Uterus (tissue), 4 donors: ENCODE measurements at places on chromosomes 11 and 22.
A peak's percentile ranks its signal among the peaks of the same experiment; 100 is the strongest.

DNA sequence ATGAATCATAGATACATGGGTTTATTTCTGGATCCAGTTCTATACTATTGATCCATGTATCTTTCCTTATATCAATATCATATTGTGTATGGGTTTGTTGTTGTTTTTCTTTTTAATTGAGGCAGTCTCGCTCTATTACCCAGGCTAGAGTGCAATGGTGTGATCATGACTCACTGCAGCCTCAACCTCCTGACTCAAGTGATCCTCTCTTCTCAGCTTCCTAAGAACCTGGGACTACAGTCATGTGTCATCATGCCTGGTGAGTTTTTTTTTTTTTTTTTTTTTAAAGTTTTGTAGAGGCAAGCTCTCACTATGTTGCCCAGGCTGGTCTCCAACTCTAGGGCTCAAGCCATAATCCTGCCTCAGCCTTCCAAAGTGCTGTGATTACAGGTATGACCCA lies 1589.4 kb upstream of the TENM4 start:
- no peak for DNase-seq
- H3K4me1 ChIP-seq: no peaks in the 10 kb centered on the region
- H3K27ac ChIP-seq: no peak overlapping the region
- no peaks in the 10 kb centered on the region for H3K36me3 ChIP-seq
- H3K27me3 ChIP-seq: no peaks in the 10 kb centered on the region

GRCh38 chr11:35477901-35478300 lies 47.5 kb downstream of the PAMR1 start:
- peak overlapping the region; percentile 11 for H3K27ac ChIP-seq
- DNase-seq: no peak
- H3K4me1 ChIP-seq: no peaks in the 10 kb centered on the region

GRCh38 chr11:59144096-59144495 lies 1.4 kb downstream of the FAM111A start:
- peak overlapping the region; percentile 97 for H3K27ac ChIP-seq
- no peaks in the 10 kb centered on the region for H3K27me3 ChIP-seq
- DNase-seq: no peak
- H3K4me3 ChIP-seq: peak overlapping the region; percentile 95

DNA sequence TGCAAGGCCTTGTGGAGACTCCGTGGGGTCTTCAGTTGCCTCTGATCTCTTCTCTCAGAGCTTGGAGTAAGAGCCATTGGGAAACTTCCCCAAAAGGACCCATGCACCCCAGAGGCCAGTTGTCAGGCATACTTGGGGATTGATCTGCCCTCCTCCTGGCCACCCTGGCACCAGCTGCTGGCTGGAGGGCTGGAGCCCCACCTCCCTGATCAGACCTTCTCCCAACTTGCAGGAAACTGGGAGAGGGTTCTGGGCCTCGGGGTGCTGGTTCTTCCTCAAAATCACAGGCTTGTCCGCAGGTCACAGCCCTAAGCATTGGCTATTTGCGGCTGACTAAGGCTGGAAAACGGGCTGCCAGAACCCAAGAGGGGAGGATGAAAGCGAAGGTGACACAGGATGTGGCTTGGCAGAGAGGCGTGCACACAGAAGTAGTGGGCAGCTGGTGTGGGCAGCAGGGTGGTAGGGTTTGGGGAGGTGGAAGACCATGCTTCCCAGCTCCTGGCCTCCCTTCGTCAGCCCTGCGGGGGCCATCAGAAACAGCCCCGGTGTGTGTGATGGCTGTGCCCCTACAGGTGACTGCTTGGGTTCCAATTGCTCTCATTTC lies 1.3 kb upstream of the DGKZ start:
- no peaks in the 10 kb centered on the region for H3K36me3 ChIP-seq
- DNase-seq: no peak
- no peaks in the 10 kb centered on the region for H3K27me3 ChIP-seq
- H3K27ac ChIP-seq: peak overlapping the region; percentile 55
- peak overlapping the region; percentile 9 for H3K4me3 ChIP-seq
- H3K4me1 ChIP-seq: no peaks in the 10 kb centered on the region

DNA sequence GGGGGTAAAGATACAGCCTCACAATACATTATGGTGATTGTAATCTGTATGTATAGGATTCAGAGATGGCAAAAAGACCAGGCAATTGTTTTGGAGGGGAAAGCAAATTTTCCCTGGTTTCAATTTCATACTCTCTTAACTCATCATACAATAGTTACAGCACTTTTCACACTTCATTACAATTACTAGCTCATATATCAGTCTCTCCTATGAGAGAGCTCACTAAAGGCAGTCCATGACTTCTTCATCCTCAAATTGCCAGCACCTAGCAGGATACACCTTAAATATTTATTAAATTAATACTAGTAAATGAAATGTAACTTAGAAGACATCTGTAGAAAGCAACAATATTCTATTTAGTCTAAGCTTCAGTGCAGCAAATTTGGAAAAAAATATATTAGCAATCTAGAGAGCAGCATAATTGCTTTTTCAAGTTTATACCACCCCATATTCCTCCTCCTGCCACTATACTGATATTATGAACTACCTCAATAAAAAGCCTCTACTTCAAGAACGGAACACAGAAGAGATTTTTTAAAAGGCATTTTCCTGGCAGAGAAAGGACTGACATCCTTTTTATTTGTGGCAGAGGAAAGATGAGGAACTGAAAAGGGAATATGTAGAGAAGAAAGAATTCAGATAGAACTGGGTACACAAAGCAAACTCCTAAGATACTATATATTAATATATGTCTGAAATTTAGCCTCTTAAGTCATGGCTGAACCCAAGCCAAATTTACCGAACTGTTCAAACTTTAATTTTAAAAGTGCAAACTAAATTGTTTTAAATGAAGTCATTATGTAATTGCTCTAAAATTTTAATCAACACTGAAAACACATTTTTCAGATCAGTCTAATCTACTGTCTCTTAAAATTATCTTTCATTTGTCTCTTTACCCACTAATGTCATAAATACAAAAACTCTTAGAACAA lies 27.7 kb downstream of the PICALM start:
- peaks cover 9% of the 10 kb centered on the region for H3K4me1 ChIP-seq
- no peaks in the 10 kb centered on the region for H3K27me3 ChIP-seq
- peak overlapping the region; percentile 58 for H3K27ac ChIP-seq
- H3K4me3 ChIP-seq: peak overlapping the region; percentile 1
- H3K36me3 ChIP-seq: no peaks in the 10 kb centered on the region
- no peak for DNase-seq

DNA sequence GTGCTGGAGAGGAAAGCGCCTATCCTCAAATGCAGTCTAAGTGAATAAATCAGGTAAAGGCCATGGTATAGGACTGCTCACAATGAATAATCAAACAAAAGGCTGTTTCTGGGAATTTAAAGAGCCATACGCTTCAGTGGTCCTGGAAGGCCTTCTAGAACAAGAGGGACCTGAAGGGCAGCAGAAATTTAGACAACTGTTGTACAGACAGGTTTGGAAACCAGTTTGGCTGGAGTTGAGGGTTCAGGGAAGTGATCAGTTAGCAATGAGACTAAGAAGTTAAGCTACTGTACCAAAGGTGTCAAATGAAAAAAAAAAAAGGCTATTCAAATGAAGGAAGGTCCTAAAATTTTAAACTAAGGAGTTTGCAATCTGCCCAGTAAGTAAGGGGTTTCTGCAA lies 56.6 kb upstream of the SCUBE2 start:
- DNase-seq: no peak
- no peaks in the 10 kb centered on the region for H3K27me3 ChIP-seq
- no peak overlapping the region for H3K4me3 ChIP-seq
- H3K4me1 ChIP-seq: no peaks in the 10 kb centered on the region
- H3K36me3 ChIP-seq: no peaks in the 10 kb centered on the region
- no peak overlapping the region for H3K27ac ChIP-seq

- peak overlapping the region; percentile 98 for H3K27ac ChIP-seq
- peak; percentile 86 for DNase-seq
- H3K27me3 ChIP-seq: no peaks in the 10 kb centered on the region
- H3K4me3 ChIP-seq: no peak overlapping the region
- no peaks in the 10 kb centered on the region for H3K36me3 ChIP-seq
Measured at GRCh38 chr22:42683578-42684283, 34.5 kb upstream of the CYB5R3 start.

GRCh38 chr11:41497974-41498373 lies 38.5 kb upstream of the LRRC4C start:
- H3K36me3 ChIP-seq: no peaks in the 10 kb centered on the region
- no peak for DNase-seq
- no peaks in the 10 kb centered on the region for H3K27me3 ChIP-seq

- H3K27ac ChIP-seq: no peak overlapping the region
- no peak overlapping the region for H3K4me3 ChIP-seq
- peak; percentile 35 for DNase-seq
- H3K36me3 ChIP-seq: no peaks in the 10 kb centered on the region
- H3K27me3 ChIP-seq: no peaks in the 10 kb centered on the region
Measured at GRCh38 chr22:43273902-43274484, 69.2 kb downstream of the SCUBE1 start.

- H3K36me3 ChIP-seq: no peaks in the 10 kb centered on the region
- no peak for DNase-seq
- no peaks in the 10 kb centered on the region for H3K4me1 ChIP-seq
- H3K27ac ChIP-seq: no peak overlapping the region
- no peak overlapping the region for H3K4me3 ChIP-seq
Measured at GRCh38 chr11:15885854-15886253, 470.5 kb downstream of the SOX6 start.

DNA sequence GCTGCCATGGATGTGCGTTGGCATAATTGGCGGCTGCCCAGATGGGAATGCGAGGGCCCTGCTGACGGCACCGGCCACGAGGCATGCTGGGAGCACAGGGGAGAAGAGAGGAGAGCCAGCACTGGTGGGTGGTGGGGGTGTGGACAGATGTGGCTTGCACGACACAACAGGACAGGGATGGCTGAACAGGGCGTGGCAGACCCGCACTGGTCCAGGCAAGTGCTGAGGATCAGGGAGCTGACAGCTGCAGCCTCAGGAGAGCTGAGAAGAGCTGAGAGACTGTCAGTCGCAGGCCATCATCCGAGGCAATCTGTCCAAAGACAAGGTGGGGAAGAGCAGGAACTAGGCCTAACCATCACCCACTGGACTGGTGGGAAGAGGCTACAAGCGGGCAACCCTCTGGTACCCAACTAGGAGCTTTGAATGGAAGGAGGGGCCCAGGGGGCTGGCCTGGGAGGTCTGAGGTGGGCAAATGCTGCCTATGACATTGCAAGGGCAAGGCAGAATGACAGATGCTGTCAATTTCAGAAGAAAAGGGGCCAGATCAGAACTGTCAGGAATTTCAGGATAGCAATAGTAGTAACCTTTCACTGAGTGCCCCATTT lies 2.4 kb downstream of the GNB1L start:
- DNase-seq: peak; percentile 20
- H3K4me3 ChIP-seq: no peak overlapping the region
- peaks cover 12% of the 10 kb centered on the region for H3K4me1 ChIP-seq
- H3K27ac ChIP-seq: no peak overlapping the region

DNA sequence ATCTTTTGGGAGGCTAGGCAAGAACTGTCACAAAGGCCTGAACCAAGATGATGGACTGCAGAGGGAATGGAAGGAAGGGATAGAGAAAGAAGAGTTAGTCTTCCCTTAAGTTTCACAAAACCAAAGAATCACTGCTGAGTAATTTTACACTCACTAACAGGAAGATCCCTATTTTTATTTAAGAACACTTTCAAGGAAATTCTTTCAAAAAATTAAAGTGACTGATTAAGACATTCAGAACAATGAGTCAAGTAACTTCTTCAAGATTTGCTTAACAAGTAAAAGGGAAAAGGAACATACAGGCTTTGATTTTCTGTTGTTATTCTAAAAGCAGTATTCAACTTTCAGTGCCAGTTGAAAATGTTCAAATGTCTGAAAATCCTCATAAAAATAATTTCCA lies 3.1 kb downstream of the PITPNB start:
- no peak for DNase-seq
- H3K36me3 ChIP-seq: no peaks in the 10 kb centered on the region
- no peak overlapping the region for H3K4me3 ChIP-seq

- no peaks in the 10 kb centered on the region for H3K4me1 ChIP-seq
- no peak overlapping the region for H3K4me3 ChIP-seq
- H3K27ac ChIP-seq: no peak overlapping the region
- H3K27me3 ChIP-seq: no peaks in the 10 kb centered on the region
- DNase-seq: no peak
Measured at GRCh38 chr22:48954781-48955311, 872.8 kb downstream of the BRD1 start.
